ENCODE measurements at places on chromosomes 7 and 10.

DNA sequence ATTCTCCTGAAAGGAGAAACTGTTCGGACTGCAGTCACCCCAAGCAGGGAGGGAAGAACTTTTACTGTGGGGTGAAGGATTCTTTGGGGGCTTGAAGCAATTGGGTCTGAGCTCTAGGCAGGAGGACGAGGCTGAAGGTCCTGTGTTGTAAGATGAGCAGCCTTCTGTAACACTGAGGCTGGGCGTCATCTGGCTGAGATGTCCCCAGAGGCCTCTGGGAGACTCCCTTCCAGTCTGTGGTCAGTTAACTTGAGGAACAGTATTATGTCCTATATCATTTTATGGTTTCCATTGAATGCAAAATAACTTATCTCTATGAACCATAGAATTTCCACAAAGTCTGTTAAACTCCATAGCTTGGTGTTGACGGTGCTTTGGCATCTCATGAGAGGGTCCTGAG is 26.3 kb downstream of the FIGNL1 start:
- no peak for DNase-seq

GRCh38 chr10:32940321-32941301 is 17.4 kb downstream of the ITGB1 start:
- DNase-seq: no peak

DNA sequence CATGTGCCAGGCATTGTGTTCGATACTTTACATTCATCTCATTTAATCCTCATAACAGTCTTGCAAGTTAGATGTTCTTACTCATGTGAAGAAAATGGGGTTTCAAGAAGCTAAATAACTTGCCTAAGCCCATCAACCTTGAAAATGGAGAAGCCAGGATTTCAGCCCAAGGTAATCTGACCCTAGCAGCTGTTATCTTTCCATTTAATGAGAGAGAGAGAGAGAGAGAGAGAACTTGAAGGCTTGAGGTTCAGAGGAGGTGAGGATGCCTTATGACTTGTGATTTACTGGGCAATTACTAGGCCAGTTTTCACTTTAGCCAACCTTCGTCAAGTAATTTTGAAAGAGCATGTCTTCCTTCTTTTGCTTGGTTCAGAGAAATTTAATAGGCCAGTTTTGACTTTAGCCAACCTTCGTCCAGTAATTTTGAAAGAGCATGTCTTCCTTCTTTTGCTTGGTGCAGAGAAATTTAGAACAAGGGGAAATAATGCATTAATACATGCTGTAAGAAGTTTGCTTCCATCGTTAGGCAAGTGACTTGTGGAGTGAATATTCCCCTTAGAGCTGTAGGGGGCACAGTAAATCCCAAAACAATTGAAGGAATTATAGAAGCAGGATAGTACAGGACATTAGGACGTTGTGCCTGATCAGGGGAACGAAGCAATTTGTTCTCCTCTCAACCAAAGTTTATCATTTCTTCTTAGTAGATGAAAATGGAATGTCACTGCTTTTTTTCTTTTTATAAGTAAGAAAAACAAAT is 143.0 kb upstream of the BMPER start:
- no peak for DNase-seq

DNA sequence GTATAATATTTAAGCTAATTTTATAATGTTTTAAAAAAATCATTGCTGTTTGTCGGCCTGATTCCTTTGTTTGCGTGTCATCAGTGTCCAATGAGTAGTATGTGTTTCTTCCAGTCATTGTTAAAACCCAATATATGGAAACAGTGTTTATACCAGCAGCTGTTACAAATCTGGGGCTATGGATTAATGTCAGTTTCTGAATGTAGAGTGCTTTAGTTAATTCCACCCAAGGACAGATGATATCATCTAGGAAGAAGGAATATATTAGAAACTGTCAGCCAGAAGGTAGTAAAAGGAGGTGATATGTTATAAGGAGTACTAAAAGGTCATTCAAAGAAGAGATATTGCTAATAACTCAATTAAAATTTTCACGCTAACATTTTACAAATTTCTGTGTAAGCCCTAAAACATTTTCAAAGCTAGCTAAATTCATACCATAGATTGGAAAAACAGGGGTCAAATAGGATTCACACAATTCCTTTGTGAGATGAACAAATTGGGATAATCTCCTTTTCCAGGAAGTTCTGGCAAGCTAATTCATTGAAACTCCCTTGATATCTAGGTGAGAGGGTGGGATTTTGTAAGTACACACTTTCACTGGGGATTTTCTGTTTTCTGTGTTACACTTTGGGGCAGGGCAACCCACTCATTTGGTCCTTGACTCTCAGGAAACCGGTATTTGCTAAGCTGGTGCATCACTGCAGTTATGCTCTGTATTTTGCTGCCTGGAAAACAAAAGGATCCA is 448.8 kb downstream of the LRMDA start:
- no peak for DNase-seq

- no peak for DNase-seq
Measured at GRCh38 chr10:116476461-116476860, 48.8 kb downstream of the PNLIPRP3 start.

- peak; percentile 7 for DNase-seq
Measured at GRCh38 chr10:77036993-77037734, 600.4 kb downstream of the KCNMA1 start.

- no peak for DNase-seq
Measured at GRCh38 chr7:88399696-88400240, 93.1 kb upstream of the STEAP4 start.

DNA sequence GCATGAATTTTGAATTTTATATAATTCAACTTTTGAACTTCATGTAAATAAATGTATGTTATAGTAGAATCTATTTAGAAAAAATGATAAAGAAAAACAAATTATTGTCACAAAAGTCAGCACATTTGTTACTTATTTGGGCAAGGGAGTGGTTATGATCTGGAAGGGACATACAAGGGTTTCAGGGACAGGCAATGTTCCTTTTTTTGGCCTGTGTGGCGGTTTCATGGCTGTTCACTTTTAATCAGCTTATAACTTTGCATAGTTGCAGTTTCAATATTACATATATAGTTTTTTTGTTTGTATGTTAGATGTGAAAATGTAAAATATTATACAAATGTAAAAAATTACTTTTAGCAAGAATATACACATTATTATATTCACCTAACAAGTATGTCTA is 256.2 kb downstream of the PCLO start:
- DNase-seq: no peak

DNA sequence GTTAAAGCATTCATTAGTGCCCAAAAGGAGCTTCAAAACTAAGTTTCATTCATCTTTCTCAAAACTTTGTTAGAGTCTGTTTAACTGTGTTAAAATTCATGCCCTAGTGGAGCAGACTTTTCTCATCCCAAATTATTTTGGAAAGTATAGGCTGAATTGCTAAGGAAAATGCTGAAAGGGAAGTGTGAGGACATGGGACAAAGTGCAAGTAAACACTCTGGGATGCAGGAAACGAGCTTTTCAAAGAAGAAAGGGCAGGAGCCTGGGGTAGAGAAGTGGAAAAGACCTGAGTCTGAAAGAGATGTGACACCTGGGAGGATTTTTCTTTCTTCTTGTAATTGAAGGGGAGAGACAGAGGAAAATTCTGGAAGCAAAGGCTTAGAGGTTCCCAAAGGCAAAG is 93.1 kb upstream of the ANKRD1 start:
- no peak for DNase-seq

DNA sequence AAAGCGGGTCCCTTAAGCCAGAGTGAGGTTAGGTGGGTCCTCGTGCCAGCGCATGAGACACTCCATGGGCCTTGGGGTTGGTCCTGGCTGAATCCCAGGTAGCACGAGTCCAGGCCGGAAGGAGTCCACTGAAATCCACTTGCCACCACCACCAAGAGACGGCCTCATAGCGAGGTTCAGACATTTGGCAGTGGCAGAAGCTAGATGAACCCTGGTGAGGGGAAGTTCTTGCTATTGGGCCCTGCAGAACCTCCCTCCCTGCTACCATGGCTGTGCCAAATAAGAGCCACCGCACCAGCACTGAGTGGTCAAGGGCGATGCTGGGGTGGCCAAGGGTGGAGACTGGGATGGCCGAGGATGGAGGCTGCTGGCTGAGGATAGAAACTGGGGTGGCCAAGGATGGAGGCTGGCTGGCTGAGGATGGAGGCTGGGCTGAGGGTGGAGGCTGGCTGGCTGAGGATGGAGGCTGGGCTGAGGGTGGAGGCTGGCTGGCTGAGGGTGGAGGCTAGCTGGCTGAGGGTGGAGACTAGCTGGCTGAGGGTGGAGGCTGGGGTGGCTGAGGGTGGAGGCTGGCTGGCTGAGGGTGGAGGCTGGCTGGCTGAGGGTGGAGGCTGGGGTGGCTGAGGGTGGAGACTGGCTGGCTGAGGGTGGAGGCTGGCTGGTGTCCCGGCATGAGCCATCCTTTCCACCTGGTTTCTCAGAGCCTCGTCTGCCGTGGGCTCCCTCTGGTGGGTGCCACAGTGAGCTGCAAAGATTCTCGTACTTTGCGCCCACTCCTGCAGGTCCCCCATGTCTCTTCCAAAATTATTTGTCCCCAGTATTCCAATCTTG is 88.2 kb downstream of the ELFN1 start:
- peak; percentile 40 for DNase-seq

DNA sequence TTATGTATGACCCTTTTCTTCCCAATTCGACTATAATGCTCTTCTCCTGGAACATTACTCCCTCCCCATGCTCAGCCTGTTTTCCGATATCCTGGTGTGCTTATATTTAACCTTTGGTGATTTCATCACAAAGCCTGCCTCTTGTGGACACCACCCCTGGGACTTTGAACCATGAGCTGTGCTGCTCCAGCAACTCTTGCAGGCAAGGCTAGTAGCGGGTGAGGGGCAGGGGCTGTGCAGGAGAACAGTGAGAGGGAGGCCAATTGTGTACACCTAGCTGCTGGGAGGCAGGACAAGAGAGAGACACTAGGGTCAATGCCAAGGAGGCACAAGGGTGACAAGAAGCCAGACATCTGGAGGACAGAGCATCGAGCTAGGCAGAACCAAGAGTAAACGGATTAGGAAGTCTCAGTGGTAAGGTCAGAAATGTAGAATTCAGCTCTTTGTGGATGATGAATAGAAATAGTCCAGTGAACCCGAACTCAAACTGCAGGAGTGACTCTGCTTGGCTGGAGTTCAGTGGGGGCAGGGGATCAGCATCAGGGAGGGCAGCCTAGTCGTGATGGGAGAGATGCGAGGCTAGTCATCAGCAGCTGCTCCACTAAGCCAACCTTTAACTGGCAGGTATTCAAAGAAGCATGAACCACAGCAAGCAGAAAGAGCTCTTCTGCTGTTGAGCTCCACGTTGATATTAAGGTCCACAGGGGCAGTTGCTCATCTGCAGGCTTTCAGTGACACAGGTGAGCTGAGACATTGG is 31.0 kb upstream of the MKI67 start:
- no peak for DNase-seq

DNA sequence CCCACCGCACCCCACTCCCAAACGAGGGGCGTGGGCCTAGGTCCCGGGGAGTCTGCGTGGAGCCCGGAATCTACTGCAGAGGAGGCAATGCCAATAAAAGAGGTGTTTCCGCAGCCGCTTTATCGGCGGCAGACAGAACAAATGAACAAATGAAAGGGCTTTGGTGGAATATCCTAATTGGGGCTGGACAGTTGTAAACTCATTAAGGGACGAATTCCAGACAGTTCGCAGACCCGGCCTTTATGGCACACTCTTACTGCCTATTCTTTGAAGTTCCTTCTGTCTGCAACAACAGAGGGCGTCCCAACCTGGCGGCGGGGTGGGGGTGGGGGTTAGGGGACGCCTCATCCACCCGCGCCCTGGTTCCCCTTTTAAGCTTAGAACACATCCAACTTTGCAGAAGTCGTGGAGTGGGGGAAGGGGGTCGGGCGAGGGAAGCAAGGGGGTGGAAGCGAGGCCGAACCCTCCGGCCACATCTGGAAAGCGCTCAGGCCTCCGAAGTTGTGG is 4.1 kb downstream of the HOXA9 start:
- no peak for DNase-seq

DNA sequence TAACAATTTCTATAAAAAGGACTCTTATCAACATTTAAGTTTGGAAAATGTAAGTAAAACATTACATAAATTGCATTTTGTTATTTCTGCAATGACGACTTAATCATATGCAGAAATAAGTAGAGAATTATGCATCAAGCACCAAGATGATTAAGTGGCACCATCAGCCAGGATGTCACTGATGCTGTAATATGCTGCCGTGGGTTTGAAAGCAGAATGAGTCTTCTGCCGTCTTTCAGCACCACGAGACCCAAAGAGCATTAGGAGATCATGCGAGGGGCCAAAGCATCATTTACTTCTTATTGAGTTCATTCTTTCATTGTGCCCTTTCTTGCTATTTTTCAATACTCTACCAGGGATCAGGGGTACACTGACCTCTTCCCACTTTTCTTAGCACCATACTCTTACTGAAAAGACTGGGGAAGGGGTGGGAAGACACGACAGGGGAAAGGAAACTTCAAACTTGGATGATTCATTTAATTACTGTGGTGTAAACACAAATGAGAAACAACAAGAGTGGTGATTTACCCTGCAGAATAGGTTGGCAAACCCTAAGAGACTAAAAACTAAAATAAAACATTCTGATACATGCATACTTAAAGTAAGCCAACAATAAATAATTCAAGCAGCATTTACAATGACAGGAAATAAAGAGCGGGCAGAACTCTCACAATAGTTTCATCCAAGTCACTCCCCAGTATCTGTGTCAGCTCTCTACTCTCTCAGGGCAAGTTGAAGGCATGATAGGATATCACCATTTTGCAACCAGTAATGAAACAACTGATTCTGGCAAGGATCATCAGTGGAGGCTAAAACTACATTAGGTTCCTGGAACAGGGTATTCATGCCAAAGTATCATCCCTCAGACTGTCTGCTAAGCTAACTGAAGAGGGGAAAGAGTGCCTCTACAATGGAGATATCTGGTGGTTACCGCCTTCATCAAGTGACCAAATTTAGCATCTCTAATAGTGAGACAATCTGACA is 70.8 kb downstream of the CUL2 start:
- DNase-seq: no peak

Measured in NCI-H460 (cell line).